Dorsolateral prefrontal cortex (tissue), 122 donors: ENCODE measurements at places on chromosomes 2 and 18.

DNA sequence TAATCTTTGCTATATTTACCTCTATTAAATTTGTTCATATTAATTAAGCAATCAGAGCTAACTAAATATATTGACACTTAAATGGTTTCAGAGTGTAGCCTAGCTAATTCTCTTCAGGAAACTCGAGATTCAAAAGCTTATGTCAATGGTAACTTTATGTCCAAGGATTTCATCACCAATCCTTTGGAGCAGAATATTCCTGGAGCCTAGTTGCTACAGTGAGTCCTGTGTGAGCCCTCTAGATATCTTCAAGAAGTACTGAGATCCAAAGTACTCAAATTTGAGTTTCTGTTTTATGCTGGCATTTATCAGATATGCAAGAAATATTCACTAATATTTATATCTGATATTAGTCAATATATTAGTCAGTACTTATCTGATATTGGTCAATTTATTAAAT is 31.3 kb downstream of the DTNA start:
- no peak for DNase-seq

GRCh38 chr18:77650799-77651385 is 401.2 kb downstream of the GALR1 start:
- peak; percentile 81 for DNase-seq

DNA sequence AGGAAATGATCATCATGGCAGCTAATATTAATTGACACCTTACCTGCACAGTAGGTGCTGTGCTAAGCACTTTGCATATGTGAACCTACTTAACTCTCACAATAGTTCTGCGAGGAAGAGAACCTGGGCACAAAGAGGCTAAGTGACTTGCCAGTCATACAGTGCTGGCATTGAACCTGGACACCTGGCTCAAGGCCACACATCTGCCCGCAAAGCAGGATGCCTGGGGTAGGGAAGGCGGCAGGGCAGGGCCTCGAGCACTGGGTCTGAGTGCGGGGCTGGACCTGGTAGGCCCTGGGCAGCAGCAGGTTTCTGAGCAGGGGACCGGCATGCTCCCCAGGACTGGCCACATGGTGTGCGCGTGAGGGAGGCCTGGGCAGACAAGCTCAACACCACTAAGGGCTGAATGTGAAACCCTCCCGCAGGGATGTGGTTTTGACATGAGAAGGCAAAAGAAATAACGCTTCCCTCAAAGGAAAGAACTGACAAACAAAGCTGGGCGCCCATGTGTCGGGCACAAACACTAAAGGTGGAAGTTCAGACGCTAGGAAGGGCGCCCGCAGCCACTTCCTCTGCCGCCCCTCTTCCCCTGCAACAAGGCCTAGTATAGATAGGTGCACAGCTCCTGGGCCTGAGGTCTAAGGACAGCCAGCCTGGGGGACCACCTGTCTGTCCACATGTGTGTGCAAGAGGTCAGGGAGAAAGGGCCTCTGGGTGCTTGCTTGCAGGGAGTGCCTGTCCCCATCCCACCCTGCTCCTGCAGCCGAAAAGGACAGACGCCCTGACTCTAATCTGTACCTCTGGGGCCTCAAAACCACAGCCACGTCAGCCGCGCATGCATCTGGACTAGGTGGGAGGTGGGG is 92.5 kb downstream of the ZFP36L2 start:
- peak; percentile 69 for DNase-seq

GRCh38 chr2:139209586-139209985 is 429.4 kb upstream of the NXPH2 start:
- no peak for DNase-seq

GRCh38 chr2:76984359-76984758 is 537.8 kb downstream of the LRRTM4 start:
- DNase-seq, result no peak

DNA sequence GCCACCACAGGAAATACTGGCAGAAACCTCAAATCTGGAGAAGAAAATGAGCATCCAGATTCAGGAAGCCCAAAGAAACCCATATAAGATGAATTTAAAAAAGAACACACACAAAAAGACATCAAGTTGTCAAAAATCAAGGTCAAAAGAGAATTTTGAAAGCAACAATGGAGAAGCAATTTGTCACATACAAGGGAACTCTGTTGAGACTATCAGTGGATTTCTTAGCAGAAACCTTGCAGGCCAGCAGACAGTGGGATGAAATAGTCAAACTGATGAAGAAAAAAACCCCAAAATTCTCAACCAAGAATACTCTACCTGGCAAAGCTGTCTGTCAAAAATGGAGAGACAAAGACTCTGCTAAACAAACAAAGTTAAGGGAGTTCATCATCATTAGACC is 272.6 kb downstream of the ADCYAP1 start:
- DNase-seq, result no peak

DNA sequence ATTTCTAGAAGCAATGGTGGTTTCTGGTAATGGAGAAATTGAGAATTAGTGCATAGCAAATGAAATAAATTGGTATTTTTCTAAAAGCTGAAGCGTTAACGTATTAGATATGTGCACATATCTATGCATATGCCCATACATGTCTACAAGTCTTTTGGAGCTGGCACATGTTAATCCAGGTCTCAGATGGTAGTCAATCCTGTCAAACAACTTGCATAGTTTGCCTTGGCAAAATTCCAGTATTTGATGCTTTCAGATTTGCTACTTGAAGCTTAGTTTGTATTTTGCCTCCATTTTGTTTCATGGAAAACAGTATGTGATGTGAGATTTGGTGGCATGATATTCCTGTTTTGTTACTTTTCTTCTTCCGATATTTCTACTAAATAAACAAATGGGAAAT is 304.6 kb downstream of the PARD3B start:
- no peak for DNase-seq

DNA sequence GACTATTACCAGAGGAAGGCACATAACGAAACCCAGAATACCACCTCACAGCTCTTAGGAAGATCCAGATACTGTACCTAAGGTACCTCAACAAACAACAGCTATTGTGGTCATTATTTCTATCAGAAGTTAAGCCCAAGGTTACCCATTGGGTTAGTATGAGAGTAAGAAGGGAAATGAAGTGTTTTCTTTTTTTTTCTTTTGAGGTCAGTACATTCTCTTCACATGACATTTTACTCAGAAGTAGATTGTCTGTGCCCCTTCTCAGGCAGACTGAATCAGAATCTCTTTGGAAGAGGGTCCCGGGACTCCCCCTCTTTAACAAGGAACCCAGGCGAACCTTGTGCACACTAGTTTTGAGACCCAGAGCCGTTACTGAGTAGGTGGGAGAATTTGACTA is 233.7 kb upstream of the CXCR4 start:
- DNase-seq, result no peak

DNA sequence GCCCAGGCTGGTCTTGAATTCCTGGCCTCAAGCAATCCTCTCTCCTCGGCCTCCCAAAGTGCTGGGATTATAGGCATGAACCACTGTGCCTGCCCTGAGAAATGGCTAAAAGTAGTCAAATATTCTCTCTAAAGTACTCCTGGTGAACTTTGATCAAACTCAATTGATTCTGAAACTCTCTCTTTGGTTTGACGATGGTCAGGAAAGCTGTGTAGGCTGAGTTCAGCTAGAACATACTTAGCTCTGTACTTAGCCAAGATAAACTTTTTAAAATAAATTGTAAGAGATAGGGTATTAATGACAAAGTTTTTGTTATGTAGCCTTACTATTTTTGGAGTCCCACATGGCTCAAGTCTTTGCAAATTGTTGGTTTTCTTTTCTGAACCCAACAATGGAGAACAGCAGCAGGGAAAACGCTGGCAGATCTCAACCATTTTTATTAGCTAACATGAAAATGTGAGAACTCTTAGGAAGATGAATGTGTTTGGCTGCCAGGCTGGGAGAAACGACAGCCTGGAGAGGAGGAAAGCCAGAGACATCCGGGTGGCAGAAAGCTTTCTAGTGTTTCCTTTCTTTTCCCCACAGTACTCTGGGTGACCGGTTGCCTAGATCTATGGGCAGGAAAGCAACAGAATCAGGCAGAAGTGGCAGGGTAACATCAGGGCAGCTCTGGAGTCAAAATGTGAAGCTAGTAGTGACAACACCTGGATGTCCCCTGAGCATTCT is 193.0 kb upstream of the LHCGR start:
- DNase-seq, result no peak

- no peak for DNase-seq
These were observed 18.9 kb upstream of the THOC1 start for GRCh38 chr18:286515-287310.

DNA sequence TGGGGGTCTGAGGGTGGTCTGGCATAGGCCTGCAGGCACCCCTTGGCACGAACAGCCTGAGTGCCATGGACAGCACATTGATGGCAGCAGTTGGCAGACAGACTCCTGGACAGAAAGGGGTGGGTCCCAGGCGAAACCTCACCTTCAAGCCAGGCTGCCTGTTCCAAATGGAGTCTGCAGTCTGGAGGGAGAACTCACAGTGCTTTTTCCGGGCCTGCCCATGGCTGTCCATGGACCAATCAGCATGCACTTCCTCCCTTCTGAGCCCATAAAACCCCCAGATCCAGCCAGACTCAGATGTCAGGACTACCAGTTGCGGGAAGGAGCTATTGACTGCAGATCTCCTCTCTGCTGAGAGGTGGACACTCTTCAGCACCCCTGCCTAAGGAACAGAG is 694.6 kb upstream of the ACVR2A start:
- no peak for DNase-seq

DNA sequence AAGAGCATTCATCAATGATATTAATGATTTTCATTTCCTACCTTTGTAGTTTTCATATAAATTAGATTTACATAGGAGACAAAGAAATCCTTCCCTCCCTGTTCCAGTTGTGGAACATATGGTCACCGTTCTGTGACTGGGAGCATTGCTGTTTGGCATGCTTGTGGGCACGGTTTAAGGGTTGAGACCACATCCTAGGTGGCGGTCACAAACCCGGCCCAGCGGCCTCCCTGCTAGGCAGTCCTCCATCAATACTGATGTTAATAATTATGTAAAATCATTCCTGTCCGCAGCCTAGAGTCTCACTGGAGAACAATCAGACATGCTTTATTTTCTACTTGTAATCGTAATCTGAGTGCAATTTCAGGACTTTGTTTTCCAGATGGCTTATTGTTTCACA is 117.9 kb downstream of the AGAP1 start:
- DNase-seq, result no peak

DNA sequence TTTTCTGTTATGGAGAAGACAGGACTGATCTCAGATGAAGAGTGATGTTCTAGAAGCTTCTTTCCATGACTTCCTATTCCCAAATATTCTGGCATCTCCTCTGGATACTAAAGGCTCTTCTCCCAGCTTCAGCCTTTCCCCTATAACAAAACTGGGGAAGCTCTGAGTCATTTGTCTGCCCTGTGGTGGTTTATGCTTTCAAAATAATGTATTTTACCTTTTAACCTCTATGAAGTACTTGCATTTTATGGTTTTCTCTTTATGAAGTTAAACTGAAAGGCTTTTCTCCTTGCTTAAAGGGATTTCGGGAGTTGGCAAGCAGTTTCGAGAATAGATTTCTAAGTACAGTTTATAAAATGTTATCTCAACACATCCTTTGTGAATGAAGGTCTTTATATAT is 104.4 kb downstream of the TANC1 start:
- DNase-seq, result no peak

DNA sequence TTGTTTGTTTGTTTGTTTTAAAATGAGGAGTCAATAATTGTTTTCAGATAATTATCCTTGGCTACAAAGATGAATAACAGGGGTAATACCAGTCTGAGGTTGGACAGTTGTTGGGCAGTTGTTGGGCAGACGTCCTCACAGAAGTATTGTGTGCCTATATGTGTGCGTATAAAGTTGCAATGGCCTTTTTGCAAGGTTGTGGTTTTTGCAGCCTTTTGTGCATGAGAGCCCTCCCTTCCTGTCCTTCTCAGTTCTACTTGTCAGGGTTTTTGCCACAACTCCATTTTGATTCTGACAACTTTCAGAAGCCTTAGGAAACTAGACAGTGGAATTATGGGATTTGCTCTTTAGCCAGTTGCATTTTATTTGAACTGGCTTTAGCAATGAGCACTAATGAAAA is 6.0 kb upstream of the STK39 start:
- DNase-seq, result no peak

DNA sequence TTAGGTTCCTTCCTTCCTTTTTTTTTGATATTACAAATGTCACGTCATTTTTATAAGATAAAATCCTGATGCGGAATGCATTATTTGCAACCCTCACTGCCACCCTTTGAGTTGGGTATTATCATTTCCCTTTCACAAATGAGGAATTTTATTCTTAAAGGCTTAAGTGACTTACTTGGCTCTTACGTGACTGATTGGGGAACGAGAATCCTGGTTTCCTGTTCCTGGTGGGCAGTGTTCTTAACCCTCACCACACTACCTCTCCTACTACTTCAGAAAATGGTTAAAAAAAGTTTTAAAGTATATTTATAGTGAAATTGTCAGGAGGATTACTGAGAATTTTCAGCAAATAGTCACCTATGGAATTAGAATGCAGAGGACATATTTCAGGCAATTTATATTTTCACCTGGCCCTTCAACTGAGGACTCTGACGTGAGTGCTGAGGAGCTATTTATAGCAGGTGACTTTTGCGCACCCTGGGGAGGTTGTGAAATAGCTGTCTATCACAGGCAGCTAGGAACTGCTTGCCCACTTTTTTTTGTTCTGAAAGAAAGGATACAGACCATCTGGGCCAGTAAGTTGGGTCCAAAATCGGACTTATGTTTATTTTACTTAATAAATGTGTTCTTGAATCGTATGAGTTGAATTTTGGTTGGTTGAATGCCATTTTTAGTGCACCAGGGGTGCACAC is 18.7 kb upstream of the RASGRP3 start:
- DNase-seq, result no peak

- peak; percentile 30 for DNase-seq
These were observed 13.2 kb upstream of the RNF103 start for GRCh38 chr2:86636842-86637241.

GRCh38 chr2:221494556-221494955 is 77.5 kb downstream of the EPHA4 start:
- DNase-seq, result no peak

- DNase-seq, result no peak
These were observed 21.3 kb upstream of the CD28 start for GRCh38 chr2:203685081-203685621.

DNA sequence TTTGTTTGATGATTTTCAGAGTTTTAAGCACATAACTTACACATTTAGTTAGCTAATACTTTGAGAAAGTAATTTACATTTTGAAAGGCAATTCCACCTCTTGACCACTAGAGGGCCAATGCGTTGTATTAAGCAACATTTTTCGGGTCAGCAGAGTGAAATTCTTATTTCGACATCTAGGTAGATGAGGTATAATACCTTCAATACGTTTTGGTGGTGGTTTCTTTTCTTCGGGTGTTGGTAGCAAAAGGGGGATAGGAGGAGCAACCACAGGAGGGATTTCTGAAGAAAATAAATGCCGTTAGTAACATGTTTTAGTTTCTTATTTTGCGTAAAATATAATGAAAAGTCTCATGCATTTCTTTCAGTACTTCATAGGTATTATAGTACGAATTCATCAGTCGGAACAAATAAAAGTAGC is 106.3 kb downstream of the TTN start:
- DNase-seq, result no peak

DNA sequence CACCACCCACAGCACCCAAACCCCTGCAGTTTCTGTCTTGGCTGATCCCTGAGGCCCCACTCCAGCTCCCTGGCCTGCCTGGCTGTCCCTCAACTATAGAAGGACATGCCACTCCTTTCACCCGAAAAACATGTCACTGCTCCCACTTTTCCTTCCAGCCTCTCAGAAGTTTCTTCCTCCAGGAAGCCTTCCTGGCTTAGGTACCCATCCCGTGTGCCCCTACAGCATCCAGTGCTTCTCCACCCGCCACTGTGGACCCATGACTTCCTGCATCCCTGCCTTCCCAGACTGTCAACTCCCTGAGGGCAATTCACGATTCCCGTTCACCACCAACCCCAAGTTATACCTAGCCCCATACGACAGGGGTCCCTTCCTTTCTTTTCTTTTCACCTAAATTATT is 21.5 kb downstream of the ARID5A start:
- DNase-seq, result no peak

GRCh38 chr18:21851327-21851961 is 110.9 kb downstream of the MIB1 start:
- DNase-seq, result no peak
